Testis (tissue), 5 donors: ENCODE measurements at places on chromosomes 2 and 18. TPM values are rescaled to one million over a fixed set of nuclear protein-coding genes. Genes with fewer than 3 reads are reported as not detected.

Gene ST8SIA3
- polyA plus RNA-seq, result 2.5 TPM

Gene LHCGR
- polyA plus RNA-seq, result 2.1 TPM

Gene STARD6
- polyA plus RNA-seq, result 42.6 TPM

Gene PMS1
- polyA plus RNA-seq, result 69.3 TPM

Gene ALPG
- 0.44 TPM for polyA plus RNA-seq

- no peak for DNase-seq
Measured at GRCh38 chr2:172998547-172999272, 76.9 kb upstream of the MAP3K20 start.

- DNase-seq, result no peak
Measured at GRCh38 chr18:48934415-48934722, 16.4 kb downstream of the SMAD7 start.

GRCh38 chr2:231765496-231765929, 15.6 kb downstream of the PDE6D start:
- no peak for DNase-seq

GRCh38 chr2:91839904-91840868, 3031.0 kb upstream of the TEKT4 start:
- DNase-seq, result no peak

- DNase-seq, result no peak
Measured at GRCh38 chr2:9782197-9782719, 61.0 kb upstream of the TAF1B start.

- no peak for DNase-seq
Measured at GRCh38 chr2:43293744-43294695, 67.6 kb upstream of the ZFP36L2 start.

DNA sequence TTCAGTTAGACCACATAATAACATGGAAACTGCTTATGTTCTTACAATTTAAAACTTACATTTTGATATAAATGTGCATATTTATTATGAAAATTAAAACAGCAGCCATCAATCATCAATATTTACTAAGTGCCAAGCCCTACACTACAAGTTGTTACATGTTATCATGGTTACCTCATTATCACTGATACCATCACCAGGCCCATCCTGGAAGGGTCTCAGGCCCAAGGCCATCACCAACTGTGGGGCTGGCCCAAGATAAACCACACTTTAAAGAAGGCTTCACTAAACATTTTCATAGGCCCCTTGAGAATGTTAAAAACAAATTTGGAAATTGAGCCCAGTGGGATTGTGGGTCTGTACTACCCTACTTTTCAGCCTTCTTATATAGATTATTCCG, 6.4 kb downstream of the ITSN2 start:
- no peak for DNase-seq

- DNase-seq, result no peak
Measured at GRCh38 chr2:95307878-95308277, 10.7 kb downstream of the KCNIP3 start.

DNA sequence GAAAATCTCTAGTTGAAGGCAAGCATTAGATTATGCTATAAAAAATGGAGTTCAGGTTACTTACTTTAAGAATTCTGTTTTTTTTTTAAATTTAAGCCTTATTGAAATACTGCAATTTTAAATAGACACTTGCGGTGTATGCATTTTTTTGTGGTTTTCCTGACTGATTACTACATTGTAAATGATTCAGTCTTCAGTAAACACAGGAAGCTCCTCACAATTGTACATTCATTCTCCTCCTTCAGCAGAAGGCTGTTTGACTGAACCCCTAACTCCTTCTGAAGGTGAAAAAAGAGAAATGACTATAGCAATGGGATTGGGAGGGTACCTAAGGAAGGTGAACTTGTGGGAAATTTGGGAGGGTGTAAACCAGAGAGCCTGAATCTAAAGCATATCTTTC, 136.1 kb downstream of the GCA start:
- no peak for DNase-seq

- DNase-seq, result peak; percentile 6
Measured at GRCh38 chr2:239927424-239927981, 97.6 kb downstream of the NDUFA10 start.

DNA sequence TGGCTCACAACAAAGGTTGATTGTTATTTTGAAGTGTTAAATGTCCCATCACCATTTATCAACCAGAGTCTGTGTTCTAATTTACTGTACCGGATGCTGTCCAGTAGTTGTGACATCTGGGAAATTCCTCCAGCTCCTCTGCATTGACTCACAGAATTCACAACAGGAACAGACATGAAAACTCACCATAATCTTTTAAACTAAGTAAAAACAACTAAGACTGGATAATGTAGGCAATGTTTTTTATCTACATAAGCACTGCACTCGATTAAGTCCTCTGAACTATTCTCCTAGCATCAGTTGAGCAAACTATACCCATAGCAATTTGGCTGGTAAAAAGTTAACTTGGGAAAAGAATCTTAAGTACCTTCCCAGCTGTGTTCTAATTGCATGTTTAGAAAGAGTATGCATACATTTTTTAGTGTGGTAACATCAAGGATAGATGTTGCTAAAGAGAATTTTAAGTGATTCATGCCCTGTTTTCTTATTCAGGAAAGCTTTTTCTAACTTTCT, 42.9 kb upstream of the MYO1B start:
- no peak for DNase-seq

- no peak for DNase-seq
Measured at GRCh38 chr2:136108463-136108862, 9.5 kb downstream of the CXCR4 start.

- no peak for DNase-seq
Measured at GRCh38 chr2:122886479-122887145, 1131.2 kb downstream of the TSN start.

- no peak for DNase-seq
Measured at GRCh38 chr2:54755641-54756326, 32.3 kb downstream of the EML6 start.

DNA sequence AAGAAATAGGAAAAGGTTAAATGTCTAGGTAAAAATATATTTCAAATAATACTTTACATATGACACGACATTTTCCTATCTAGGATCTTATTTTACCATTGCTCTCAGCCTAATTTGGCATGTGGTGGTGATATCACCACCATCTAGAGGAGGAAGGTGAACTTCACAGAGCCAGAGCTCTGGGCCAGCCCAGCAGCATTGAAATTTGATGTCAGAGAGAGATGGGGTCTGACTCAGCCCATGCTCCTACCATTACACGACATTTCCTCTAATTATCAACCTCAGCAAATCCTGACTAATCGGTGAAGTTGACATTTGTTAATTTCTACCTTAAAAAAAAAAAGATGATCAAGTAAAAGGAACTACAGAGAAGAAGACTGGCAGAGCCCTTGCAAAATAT, 42.3 kb downstream of the LRRTM4 start:
- DNase-seq, result no peak

GRCh38 chr2:23706613-23707078, 220.3 kb downstream of the ATAD2B start:
- DNase-seq, result no peak

DNA sequence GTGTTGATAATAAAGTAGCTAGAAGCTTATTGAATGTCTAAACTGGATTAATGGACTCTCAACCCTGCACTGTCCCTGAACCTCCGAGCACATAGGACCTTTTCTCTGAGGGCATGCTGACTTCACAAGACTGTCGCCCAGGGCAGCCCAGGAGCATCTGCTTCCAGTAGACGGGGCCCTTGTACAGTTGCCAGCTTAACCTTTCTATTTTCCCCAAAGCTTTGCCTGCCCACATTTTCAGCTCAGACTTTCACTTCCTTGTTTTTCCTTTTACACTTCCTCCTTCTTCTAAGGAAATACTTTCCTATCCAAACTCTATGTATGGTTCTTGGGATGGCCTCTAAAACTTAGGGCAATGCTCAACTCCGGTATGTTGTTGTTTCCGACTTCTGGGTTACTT, 1.3 kb downstream of the VWA3B start:
- DNase-seq, result peak; percentile 23
